ENCODE measurements at places on chromosomes 1 and 21. TPM values are rescaled to one million over a fixed set of nuclear protein-coding genes. Genes with fewer than 3 reads are reported as not detected.

LCE3D gene
- not detected for total RNA-seq

EVA1C gene
- total RNA-seq, result not detected

BARHL2 gene
- total RNA-seq, result not detected

GRCh38 chr21:29378832-29379231 is 80.1 kb downstream of the BACH1 start:
- no peak overlapping the region for H3K27ac ChIP-seq
- no peak for DNase-seq
- no peaks in the 10 kb centered on the region for H3K4me1 ChIP-seq

GRCh38 chr1:247908766-247909165 is 11.3 kb upstream of the OR2T8 start:
- no peaks in the 10 kb centered on the region for H3K27me3 ChIP-seq
- H3K27ac ChIP-seq, result no peak overlapping the region
- H3K4me1 ChIP-seq, result no peaks in the 10 kb centered on the region

- H3K27me3 ChIP-seq, result no peaks in the 10 kb centered on the region
- no peaks in the 10 kb centered on the region for H3K36me3 ChIP-seq
- H3K27ac ChIP-seq, result no peak overlapping the region
- DNase-seq, result no peak
- no peak overlapping the region for H3K4me3 ChIP-seq
- no peaks in the 10 kb centered on the region for H3K4me1 ChIP-seq
These were observed 338.1 kb downstream of the PAPPA2 start for GRCh38 chr1:176800978-176801513.

All from Karpas-422 (cell line).